A549 (cell line): ENCODE measurements at places on chromosomes 6 and 20.

- no peak for DNase-seq
Measured at GRCh38 chr6:3252369-3252768, 6.4 kb upstream of the PSMG4 start.

- DNase-seq: no peak
Measured at GRCh38 chr6:116036885-116037284, 23.8 kb downstream of the FRK start.

DNA sequence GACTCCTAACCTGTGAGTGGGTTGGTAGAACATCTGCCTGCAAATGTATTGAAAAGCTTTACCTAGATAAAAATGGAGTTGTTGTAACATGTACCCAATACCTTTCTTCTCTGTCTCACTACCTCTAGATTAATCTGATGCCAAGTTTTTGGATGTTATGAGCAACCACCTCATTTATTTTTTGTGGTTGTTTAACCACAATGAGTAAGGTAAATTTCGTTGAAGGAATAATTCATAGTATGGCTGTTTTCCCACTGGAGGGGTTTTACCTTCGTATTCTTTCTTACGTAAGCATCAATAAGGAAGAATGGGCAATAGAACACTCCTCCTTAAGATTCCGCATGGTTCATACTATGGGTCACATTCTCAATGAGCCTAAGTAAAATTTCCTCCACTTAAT is 165.4 kb downstream of the CDH26 start:
- no peak for DNase-seq

DNA sequence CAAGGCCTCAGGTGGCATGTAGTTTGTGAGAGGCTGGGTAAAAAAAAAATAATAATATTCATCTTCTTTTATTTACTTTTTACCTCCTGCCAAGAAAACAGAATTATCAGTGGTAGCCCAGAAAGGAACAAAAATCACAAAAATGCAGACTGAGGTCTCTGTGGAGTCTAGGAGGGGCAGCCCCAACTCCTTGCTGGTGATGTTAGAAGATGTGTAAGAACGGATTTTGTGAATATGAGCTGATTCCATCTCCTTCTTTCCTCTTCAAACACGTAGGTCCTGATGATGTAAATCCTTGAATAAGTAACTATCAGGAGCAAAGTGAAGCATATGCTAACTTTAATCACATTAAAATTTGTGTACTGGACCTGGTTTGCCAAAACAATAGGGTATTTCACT is 226.8 kb downstream of the EYA4 start:
- DNase-seq: no peak
